ENCODE measurements at places on chromosomes 3 and 15.

GRCh38 chr3:139357899-139358298 is 14.1 kb downstream of the MRPS22 start:
- DNase-seq, result no peak

DNA sequence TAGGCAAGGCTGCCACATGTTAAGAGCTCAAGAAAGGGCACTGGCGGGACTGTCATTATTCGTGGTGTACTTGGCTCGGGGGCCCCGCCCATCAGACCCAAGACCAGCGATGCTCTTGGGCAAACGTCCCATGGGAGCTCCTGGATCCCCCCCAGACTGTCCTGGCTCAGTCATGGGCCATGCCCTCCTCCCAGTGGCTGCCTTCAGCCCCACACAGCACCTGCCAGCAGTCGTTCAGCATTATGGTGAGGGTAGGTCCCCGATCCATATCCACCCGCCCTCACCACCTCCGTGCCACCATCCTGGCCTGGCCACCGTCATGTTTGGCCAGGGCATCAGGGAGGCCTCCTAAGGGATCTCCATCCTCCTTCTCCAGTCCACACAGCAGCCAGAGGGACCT is 51.4 kb upstream of the IQSEC1 start:
- no peak for DNase-seq

GRCh38 chr15:23760024-23760423 is 72.9 kb upstream of the NDN start:
- DNase-seq, result no peak

- DNase-seq, result peak; percentile 85
Measured at GRCh38 chr3:122609798-122610559, 32.5 kb downstream of the PARP15 start.

DNA sequence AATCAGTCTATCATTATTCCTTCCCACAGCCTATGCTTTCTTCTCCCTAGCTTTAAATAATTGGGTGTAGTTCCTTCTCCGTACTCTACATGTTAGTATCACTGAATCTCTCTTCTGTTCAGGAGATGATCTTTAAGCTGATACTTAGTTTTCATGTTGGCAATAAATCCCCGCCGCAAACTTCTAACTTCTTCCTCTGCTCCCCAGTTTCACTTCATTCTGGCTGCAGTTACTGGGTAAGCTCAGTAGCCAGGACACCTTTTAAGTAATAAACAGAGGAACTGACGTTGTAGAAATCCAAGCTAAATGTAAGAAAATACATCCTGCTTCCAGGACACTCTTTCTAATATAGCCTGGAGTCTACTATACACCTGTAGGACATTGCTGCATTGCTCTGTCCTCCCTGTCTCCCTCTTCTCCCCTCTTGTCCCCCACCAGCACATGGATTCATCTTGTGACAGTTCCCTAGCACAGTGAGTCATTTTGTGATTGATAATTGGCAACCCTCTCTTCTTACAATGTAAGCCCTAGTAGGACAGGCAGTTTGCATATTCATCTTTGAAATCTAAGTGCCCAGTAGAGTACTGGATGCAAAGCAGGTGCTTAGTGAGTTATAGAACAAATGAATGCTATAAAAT is 598.2 kb downstream of the UNC13C start:
- DNase-seq, result no peak

- DNase-seq, result no peak
Measured at GRCh38 chr3:178584722-178585380, 48.6 kb downstream of the KCNMB2 start.

GRCh38 chr15:86316726-86317383 is 237.2 kb downstream of the AGBL1 start:
- no peak for DNase-seq

DNA sequence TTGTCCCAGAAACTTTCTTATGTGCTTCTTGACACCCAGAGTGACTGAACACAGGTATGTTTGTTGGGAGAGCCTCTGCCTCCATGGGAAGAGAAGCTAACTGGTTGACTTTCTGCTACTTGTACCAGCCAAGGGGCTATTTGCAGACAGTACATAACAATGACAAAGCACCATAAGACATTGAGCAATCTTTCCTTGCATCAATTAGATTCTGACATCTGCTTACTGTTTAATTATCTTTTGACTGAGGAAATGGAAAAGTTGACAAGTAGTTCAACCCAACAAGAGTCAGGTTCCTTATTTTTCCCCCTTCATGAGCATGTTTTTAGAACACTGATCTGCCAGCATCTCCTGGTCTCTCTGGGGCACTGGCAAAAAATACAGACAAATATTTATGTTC is 157.7 kb downstream of the RPLP1 start:
- DNase-seq, result no peak

DNA sequence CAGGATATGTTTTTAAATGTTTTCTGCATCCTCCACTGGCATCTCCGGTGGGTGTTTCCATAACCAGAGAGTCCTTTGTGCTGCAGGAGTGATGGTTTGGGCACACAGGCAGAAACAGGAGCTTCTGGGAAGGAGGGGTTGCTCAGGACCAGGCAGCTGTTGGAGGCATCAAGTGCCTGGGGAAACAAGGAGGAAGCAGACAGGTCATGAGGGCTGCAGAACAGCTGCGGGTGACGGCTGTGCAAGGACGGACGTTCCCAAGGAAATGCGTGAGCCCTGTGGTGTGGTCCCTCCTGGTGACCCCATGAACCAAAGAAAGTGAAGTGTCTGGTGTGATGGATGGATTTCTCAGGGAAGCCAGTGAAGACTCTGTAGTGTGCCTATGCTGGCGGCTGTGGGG is 61.2 kb upstream of the TNFAIP8L3 start:
- no peak for DNase-seq

GRCh38 chr15:38163658-38164057 is 89.0 kb upstream of the SPRED1 start:
- DNase-seq, result no peak

- no peak for DNase-seq
Measured at GRCh38 chr3:161035711-161036110, 69.4 kb downstream of the B3GALNT1 start.

DNA sequence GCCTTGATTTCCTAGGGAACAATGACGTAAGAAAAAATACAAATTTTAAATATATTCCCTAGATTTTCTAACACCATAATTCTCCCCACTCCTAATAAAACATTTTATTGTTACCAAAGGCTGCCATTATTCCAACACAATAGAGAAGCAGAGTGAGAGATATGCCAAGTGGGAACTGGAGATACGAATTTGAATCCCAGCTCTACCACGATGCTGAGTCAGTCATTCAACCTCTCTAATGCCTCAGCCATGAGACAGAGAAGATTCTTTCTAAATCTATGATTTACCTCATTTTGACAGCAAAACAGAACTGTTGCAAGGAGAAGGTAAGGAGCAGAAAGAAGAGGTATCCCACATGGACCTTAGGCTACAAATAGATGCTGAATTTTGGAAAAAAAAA is 112.5 kb downstream of the IGF2BP2 start:
- no peak for DNase-seq

- peak; percentile 4 for DNase-seq
Measured at GRCh38 chr3:183653209-183654064, 18.0 kb downstream of the KLHL24 start.

- DNase-seq, result peak; percentile 94
Measured at GRCh38 chr15:51842852-51843737, 13.6 kb downstream of the TMOD3 start.

DNA sequence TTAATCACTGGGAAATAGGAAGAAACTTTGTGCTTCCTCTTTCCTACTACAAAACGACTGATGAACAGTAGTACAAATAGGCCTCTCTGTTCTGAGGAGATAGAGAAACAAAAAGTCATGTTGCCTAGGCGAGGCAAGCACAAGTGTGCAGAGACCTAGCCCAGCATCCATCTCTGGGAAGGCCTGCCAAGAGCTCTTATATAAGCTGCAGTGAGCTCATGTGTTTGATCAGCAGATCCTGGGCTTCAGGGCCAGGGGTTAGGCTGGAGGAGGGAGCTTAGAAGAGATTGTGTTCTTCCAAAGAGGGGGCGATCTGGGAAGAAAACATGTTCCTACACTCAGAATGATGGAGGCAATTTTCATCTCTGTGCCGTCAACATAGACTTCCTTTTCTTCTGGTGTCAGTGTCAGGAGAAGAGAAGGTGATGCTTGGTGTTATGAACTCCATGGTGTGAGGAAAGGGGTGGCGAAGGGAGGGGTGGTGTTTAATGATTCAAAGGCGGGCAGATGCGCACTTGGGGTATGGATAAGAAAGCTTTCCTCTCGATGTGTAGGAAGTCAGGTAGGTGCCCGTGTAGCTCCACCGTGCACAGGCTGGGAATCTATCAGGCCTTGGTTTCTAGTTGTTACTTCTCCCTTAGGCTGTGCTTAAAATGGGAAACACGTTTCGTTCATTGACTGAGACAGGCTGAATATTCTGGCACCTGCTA is 29.5 kb upstream of the ETV5 start:
- DNase-seq, result no peak

- no peak for DNase-seq
Measured at GRCh38 chr3:157023226-157023625, 136.7 kb downstream of the CCNL1 start.

GRCh38 chr15:23648920-23649515 is 1.4 kb upstream of the MAGEL2 start:
- DNase-seq, result no peak

GRCh38 chr3:43366885-43367284 is 80.5 kb downstream of the SNRK start:
- DNase-seq, result no peak

DNA sequence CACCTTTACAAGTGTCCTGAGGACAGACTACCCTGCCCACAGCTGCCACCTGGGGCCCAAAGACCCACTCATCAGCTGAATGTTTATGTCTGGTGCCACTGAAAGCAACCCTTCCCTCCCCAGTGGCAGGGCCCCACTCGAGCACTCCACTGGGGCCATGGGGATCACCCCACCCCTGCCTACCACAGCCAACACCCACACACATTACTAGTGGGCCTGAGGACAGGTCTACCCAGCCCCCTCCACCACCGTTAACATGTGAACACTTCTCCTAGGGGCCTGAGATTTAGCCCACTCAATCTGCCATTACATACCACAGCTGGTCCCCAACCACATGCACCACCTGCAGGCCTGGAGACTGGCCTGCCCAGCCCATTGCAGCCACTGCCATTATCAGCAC is 52.3 kb downstream of the ADAM10 start:
- DNase-seq, result no peak

DNA sequence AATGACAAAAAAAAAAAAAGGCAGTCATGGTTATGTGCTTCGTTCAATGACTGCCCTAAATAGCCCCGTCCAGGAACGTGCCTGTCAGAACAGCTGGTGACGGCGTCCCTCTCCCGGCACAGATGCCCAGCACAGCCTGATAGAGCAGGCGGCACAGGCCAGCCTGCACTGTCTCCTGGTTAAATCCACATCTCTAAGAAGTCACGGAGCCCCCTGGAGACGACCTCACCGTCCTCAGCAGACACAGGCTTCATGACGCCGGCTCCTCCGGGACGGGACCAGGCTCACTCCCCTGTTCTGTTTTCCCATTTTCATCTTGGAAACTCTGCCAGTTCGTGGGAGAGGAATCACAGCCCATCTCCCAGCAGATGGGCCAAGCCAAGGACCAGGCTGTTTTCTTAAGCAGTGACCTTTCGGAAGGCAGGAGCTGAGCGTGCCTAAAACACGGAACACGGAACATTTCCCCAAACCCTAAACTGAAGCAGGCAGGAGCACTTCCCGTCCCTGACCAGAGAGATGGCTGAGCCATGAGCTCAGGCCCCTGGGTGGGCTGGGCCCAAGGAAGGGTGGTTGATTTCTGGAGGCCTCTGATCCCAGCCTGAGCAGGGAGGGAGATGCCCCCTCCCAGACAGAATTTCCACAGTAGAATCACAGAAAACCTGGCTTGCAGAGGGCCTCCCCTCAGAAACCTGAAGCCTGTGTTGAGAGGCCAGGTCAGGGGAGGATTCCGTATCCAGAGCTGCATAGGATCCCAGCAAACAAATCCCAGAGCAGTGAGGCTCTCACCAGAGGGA is 35.9 kb downstream of the ADCY5 start:
- no peak for DNase-seq

DNA sequence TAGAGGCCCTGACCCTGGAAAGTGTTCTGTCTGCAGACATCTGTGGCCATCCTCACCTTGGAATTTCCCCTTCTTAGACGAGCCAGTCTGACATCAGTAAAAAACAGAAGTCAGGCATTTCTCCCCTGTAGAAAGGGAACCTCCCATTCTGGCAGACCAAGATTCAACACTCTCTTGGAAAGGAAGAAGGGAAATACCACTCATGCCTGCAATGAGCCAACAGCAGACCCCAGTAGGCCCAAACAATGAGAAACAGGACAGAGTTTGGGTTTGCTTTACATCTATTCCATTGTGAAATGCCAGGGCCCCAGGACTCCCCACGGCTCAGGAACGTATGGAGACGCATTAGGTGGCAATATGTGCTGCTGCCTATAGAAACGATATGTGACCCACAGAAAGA is 264.0 kb upstream of the NSMCE3 start:
- no peak for DNase-seq

- no peak for DNase-seq
Measured at GRCh38 chr3:188220097-188220788, 66.3 kb downstream of the LPP start.

DNA sequence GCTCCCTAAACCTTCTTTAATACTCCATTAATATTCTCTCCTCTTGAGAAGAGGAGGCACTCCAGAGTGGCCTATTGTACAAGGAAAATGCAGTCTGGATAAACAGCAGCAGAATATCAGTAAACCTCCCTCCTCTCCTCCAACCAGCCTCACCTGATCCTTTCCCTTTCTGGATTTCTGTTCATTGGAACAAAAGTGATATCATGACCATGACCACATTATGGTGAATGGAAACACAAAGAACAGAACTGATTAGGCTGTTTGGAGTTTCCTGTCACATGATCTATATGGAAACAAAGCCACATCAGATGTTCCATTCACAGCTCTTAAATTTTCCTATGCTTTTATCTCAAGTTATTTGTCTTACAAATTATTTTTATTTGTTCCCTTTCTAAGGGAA is 14.6 kb downstream of the C2CD4B start:
- no peak for DNase-seq

DNA sequence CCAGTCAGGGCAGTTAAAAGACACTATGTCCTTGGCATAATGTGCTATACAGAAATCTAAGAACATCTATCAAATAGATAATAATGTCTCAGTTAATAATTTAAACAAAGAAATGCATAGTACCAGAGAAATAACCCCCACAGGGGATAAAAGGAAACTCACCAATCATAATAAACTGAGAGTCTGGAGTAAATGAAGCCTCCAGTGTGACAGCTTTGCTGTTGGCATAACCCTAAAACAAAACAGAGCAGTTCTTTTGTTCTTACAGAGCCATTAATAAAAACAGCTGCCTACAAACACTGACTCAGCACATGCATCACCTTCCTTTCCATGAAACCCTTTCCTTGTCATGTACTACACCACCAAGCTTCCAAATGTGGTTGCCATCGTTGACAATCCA is 13.5 kb downstream of the PPM1M start:
- no peak for DNase-seq

GRCh38 chr3:71997066-71997653 is 212.2 kb upstream of the PROK2 start:
- no peak for DNase-seq

GRCh38 chr3:123096731-123097130 is 29.9 kb downstream of the PDIA5 start:
- DNase-seq, result no peak

DNA sequence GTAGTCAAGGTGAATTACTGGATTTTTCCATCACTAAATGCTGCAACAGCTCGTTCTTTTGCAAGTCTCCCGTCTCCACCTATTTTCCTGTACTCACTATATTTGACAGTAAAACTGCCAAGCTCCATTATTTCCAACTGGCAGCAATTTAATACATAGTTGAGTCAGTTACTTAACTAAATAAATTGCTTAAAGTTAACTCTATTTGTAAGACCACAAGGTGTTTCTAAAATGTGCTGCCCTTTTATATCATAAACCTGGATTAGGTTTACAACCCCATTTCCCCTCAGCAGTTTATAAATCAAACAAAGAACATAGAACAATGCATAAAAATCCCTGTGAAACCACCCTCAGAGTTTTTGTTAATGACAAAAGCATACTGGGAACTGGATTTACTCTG is 211.4 kb upstream of the DPH6 start:
- DNase-seq, result no peak
